ENCODE measurements at places on chromosomes 12 and 14. TPM values are rescaled to one million over a fixed set of nuclear protein-coding genes. Genes with fewer than 3 reads are reported as not detected.

The RD3L gene
- not detected for total RNA-seq

The NPAS3 gene
- not detected for total RNA-seq

DNA sequence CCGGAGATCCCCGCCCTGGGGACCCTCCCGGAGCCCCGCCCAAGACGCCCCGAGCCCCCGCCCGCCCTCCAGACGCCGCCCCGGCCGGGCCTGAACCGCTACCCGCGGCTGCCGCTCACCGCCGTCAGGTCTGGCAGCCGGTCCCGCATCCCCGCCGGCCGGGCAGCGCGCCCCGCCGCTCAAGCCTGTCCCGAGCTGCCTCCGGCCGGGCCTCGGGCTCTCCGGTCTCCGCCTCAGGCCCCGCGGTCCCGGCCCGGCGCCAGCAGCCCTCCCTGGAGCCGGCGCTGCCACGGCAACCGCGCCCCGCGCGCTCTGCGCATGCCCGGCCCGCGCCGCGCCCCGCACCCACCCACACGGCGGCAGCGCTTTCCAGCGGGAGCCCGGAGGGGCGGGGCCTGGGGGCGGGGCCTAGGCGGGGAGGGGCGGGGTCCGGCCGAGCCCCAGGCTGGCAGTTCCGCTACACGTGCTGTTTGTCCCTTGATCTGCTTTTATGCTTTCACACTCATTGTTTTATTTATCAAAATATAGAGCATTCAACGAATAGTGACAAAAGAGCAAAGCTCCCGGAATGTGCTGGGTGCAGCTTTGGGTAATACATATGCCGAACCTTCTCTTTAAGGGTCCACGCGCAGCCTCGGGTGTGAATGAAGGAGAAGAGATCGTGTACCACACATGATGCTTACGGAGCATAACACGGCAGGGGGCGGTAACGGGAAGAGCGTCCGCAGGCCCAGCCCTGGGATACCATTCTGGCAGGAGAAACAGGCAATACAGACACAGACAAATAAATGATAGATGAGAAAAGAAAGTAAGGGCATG, at the start of gene STX2:
Gene STX2 (minus strand): TSS at position 300 of the 819 bp plus-strand sequence. CDS start 151 bp downstream, at position 149.
- peak; percentile 78 for DNase-seq
- H3K36me3 ChIP-seq, result no peaks in the 10 kb centered on the region
- peaks cover 6% of the 10 kb centered on the region for H3K4me1 ChIP-seq
- H3K4me3 ChIP-seq, result peak within 1 kb of the TSS; percentile 42
- no peaks in the 10 kb centered on the region for H3K27me3 ChIP-seq

DNA sequence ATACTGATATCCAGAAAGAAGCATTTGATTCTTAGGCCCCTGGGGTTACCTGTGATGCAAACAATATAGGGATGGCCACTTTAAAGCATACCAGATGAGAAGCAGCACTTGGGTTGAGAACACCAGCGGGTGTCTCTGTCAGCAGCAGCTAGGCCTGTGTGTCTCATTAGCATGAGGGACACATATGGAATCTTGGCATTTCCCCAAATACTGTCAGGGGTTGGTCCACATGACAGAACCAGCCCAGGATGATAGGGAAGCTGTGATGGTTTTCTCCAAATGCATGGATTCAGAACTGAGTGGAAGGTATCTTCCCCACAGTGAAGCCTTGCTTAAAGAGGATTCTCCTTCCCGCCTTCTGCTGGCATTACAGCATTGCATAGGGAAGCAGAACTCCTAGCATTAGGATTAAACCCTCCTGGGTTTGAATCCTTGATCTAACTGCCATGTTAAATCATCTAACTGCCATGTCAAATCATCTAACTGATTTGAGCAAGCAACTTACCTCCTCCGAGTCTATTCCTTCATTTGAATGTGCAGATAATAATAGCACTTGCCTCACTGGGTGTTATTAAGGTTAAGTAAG, 111.5 kb upstream of the WSCD2 start:
- no peak overlapping the region for H3K27ac ChIP-seq
- H3K4me1 ChIP-seq, result peaks cover 9% of the 10 kb centered on the region
- no peak for DNase-seq
- no peak overlapping the region for H3K4me3 ChIP-seq
- no peaks in the 10 kb centered on the region for H3K36me3 ChIP-seq
- no peaks in the 10 kb centered on the region for H3K27me3 ChIP-seq

DNA sequence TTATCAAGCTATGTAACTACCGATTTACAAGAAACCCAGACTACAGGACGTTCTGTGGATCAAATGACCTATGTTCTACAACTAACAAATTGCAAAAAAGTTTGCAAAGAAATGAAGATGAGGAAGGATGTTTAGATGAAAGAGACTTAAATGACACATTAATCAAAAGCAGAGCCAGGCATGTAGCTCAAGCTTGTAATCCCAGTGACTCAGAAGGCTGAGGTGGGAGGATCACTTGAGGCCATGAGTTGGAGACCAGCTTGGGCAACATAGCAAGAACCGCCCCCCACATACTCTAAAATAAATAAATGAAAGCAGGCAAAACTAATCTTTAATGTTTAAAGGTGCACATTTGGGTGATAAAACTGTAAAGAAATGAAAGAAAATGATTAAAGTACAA, 331.9 kb downstream of the BTG1 start:
- no peak for DNase-seq
- H3K4me3 ChIP-seq, result no peak overlapping the region
- H3K27ac ChIP-seq, result no peak overlapping the region
- H3K27me3 ChIP-seq, result no peaks in the 10 kb centered on the region
- no peaks in the 10 kb centered on the region for H3K36me3 ChIP-seq

GRCh38 chr12:15688838-15689625, 100.2 kb downstream of the EPS8 start:
- H3K27me3 ChIP-seq, result no peaks in the 10 kb centered on the region
- peak overlapping the region; percentile 8 for H3K4me3 ChIP-seq
- peaks cover 16% of the 10 kb centered on the region for H3K4me1 ChIP-seq
- no peak overlapping the region for H3K27ac ChIP-seq
- no peak for DNase-seq

GRCh38 chr12:132465269-132466190, 24.4 kb upstream of the FBRSL1 start:
- no peaks in the 10 kb centered on the region for H3K4me1 ChIP-seq
- H3K27me3 ChIP-seq, result no peaks in the 10 kb centered on the region
- H3K36me3 ChIP-seq, result no peaks in the 10 kb centered on the region
- H3K27ac ChIP-seq, result no peak overlapping the region
- no peak overlapping the region for H3K4me3 ChIP-seq
- no peak for DNase-seq
